Naive thymus-derived CD8-positive, alpha-beta T cell (primary cell): ENCODE measurements at places on chromosomes 2 and 18. TPM values are rescaled to one million over a fixed set of nuclear protein-coding genes. Genes with fewer than 3 reads are reported as not detected.

Gene LGALSL
- 0.73 TPM for total RNA-seq

Gene EFR3B
- total RNA-seq: 0.14 TPM

Gene FSHR
- not detected for total RNA-seq

Gene APCDD1
- not detected for total RNA-seq

Gene MRPL44
- 26.5 TPM for total RNA-seq

Gene ASPRV1
- 2.3 TPM for total RNA-seq

- no peak overlapping the region for H3K27ac ChIP-seq
- no peak overlapping the region for H3K4me3 ChIP-seq
- H3K27me3 ChIP-seq: peaks cover 10% of the 10 kb centered on the region
- no peaks in the 10 kb centered on the region for H3K36me3 ChIP-seq
- DNase-seq: no peak
- H3K4me1 ChIP-seq: no peaks in the 10 kb centered on the region
These were observed 202.5 kb upstream of the SESTD1 start for GRCh38 chr2:179467111-179467510.

- peak overlapping the region; percentile 93 for H3K27ac ChIP-seq
- no peak for DNase-seq
- H3K4me1 ChIP-seq: peaks cover 88% of the 10 kb centered on the region
- peak overlapping the region; percentile 62 for H3K4me3 ChIP-seq
These were observed 104.4 kb downstream of the DOCK10 start for GRCh38 chr2:224937887-224938286.

- no peaks in the 10 kb centered on the region for H3K36me3 ChIP-seq
- H3K27ac ChIP-seq: no peak overlapping the region
- no peaks in the 10 kb centered on the region for H3K4me1 ChIP-seq
- H3K4me3 ChIP-seq: no peak overlapping the region
- DNase-seq: no peak
- peaks cover 4% of the 10 kb centered on the region for H3K27me3 ChIP-seq
These were observed 77.5 kb downstream of the EPHA4 start for GRCh38 chr2:221494556-221494955.

DNA sequence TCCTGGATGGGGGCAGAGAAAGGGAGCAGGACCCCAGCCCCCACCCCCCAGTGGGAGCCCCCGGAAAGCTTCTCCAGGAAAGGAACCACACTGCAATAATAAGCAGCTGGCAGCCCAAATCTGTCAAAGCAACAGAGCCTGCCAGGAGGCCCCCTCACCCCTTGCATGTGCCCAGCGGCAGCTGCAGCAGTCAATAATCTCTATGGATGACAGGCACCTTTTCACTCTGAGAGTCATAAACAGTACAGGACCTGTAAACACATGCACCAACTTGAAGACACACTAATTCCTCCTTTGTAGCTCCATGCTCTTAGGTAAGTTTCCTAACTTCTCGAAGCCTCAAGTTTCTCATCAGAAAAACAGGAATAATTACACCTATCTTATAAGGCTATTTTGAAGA is 26.2 kb upstream of the KDM3A start:
- H3K27ac ChIP-seq: no peak overlapping the region
- H3K27me3 ChIP-seq: peaks cover 14% of the 10 kb centered on the region
- DNase-seq: no peak
- H3K4me3 ChIP-seq: no peak overlapping the region

DNA sequence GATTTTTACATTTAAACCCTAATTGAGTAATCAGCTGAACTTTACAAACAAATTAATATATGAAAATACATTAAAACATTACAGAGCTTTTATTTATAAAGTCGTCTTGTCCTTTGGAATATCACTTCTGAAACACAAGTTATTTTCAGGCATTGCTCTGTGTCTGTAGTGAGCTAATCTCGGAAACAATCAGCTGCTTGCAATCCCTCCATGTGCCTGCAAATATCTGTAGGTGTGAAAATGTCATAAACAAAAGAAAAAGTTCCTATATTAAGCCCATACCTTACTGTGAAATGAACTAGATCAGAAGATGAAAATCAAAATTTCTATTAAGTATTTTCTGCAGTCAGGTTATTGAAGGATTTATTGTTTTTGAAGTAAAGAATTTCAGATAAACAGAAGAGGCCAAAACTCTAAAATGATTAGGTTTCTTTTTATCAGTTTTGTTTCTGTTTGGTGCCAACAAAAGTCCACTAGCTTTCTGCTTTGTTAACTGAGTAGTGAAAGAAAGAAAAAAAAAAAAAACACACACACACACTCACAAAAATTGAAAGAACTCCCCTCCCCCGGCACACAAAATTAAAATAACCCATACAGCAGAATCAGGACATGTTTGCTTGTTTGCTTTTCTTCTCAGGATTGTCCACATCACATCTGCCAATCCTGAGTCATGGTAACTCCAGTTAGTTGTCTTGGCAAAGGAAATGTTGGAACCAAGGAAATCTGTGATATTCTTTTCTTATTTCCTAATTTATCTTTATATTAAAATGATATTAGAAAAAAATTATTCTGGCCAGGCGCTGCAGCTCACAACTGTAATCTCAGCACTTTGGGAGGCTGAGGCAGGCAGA is 627.0 kb upstream of the SLC39A10 start:
- no peaks in the 10 kb centered on the region for H3K4me1 ChIP-seq
- no peak for DNase-seq
- no peak overlapping the region for H3K27ac ChIP-seq
- H3K4me3 ChIP-seq: no peak overlapping the region
- H3K36me3 ChIP-seq: no peaks in the 10 kb centered on the region

DNA sequence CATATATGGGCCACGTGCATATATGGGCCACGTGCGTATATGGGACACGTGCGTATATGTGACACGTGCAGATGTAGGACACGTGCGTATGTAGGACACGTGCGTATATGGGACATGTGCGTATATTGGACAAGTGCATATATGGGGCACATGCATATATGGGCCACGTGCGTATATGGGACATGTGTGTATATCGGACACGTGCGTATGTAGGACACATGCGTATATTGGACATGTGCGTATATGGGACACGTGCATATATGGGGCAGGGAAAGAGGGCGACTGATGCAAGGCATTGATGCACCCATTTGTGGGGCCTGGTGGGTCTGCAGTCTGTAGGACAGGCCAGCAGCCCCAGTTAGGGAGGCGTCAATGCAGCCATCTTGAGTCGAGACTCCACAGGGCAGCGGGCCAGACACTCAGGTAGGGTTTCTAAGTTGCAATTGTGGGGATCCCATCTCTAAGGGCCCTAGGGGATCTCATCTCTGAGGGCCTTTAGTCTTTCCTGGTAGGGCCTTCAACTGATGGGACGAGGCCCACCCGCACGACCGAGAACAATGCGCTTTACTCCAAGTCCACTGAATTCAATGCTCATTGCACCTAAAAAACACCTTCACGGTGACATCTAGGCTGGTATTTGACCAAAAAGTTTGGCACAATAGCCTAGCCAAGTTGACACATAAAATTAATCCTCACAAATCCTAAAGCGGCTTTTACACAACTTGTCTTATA is 92.3 kb upstream of the ZNF516 start:
- DNase-seq: no peak
- H3K27ac ChIP-seq: no peak overlapping the region
- peaks cover 33% of the 10 kb centered on the region for H3K27me3 ChIP-seq
- H3K4me3 ChIP-seq: no peak overlapping the region
- H3K36me3 ChIP-seq: no peaks in the 10 kb centered on the region
- peaks cover 12% of the 10 kb centered on the region for H3K4me1 ChIP-seq

DNA sequence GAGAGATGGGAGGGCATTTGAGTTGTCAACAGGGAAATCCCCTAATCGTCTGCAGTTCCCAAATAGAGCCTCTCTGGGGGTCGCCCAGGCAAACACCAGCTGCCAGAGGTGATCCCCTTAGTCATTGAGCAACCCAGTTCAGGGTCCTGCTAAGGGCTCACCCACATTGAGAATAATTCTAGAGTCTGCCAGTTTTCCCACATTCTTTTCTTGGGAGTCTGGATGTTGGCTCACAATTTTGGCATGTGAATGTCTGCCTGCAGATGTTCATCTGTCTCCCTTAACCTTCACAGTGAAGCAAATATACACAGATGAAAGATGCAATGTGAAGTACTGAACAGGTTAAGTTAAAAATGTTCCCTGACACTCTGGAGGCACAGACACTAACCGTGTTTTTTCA is 11.4 kb upstream of the SMIM21 start:
- H3K36me3 ChIP-seq: no peaks in the 10 kb centered on the region
- H3K4me1 ChIP-seq: peaks cover 1% of the 10 kb centered on the region
- DNase-seq: no peak

GRCh38 chr2:120815292-120815691 is 79.6 kb downstream of the GLI2 start:
- no peak overlapping the region for H3K27ac ChIP-seq
- DNase-seq: no peak
- H3K4me3 ChIP-seq: no peak overlapping the region
- peaks cover 6% of the 10 kb centered on the region for H3K27me3 ChIP-seq
- H3K36me3 ChIP-seq: no peaks in the 10 kb centered on the region
- H3K4me1 ChIP-seq: no peaks in the 10 kb centered on the region

GRCh38 chr2:15421753-15422152 is 139.4 kb downstream of the NBAS start:
- peaks cover 32% of the 10 kb centered on the region for H3K36me3 ChIP-seq
- no peak overlapping the region for H3K4me3 ChIP-seq
- DNase-seq: no peak
- H3K27ac ChIP-seq: no peak overlapping the region
- H3K4me1 ChIP-seq: no peaks in the 10 kb centered on the region
- no peaks in the 10 kb centered on the region for H3K27me3 ChIP-seq

DNA sequence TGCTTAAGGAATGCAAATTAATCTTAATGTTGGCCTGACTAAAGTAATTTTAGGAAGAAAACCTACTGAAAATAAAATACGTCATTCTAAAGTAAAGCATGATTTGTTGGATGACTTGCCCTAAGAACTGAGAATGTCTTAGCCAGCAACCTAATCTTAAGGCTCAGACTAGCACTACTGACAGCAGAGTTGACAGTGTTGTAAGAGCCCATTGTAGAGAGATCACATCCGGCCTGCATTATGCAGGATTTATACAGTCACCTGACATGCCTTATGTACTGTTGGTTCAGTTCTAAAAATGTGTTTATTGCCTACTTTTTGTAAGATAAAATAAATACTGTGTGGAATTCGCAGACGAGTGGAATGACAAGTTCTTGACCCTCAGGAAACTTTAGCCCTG is 82.3 kb downstream of the TMEM185B start:
- no peak for DNase-seq
- no peaks in the 10 kb centered on the region for H3K4me1 ChIP-seq
- no peak overlapping the region for H3K4me3 ChIP-seq
- H3K27ac ChIP-seq: no peak overlapping the region

GRCh38 chr2:204452464-204453023 is 92.7 kb upstream of the PARD3B start:
- no peaks in the 10 kb centered on the region for H3K4me1 ChIP-seq
- H3K27me3 ChIP-seq: no peaks in the 10 kb centered on the region
- H3K27ac ChIP-seq: no peak overlapping the region
- no peaks in the 10 kb centered on the region for H3K36me3 ChIP-seq
- DNase-seq: no peak

DNA sequence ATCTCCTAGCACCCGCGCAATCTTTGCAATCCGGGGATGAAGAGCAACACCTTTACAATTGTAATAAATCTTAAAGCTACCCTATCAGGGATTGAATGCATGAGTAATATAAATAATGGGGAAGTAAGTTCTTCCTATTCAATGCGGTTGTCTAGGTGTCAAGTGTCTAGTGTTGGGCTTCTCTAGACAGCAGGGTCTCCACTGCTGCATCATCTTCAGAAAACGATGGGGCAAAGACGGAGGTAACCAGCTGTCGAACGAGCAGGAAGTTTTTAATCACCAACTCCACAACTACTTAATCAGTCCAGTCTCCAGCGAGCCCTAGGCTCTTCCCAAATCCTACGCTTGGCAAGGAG is 573 bp downstream of the STAM2 start:
- peaks cover 3% of the 10 kb centered on the region for H3K36me3 ChIP-seq
- no peaks in the 10 kb centered on the region for H3K27me3 ChIP-seq
- peaks cover 19% of the 10 kb centered on the region for H3K4me1 ChIP-seq
- peak overlapping the region; percentile 99 for H3K27ac ChIP-seq

GRCh38 chr2:125642032-125642431 is 1013.9 kb upstream of the GYPC start:
- no peaks in the 10 kb centered on the region for H3K36me3 ChIP-seq
- no peak overlapping the region for H3K27ac ChIP-seq
- H3K4me3 ChIP-seq: no peak overlapping the region
- no peaks in the 10 kb centered on the region for H3K27me3 ChIP-seq
- no peak for DNase-seq
- H3K4me1 ChIP-seq: no peaks in the 10 kb centered on the region

GRCh38 chr2:64133828-64134227 is 10.4 kb downstream of the PELI1 start:
- no peak for DNase-seq
- H3K27me3 ChIP-seq: no peaks in the 10 kb centered on the region
- peaks cover 24% of the 10 kb centered on the region for H3K4me1 ChIP-seq
- H3K36me3 ChIP-seq: peaks cover 3% of the 10 kb centered on the region
- H3K27ac ChIP-seq: no peak overlapping the region
- no peak overlapping the region for H3K4me3 ChIP-seq
